ENCODE measurements at places on chromosomes 1 and 21.

- DNase-seq = no peak
Observed at GRCh38 chr21:45001134-45002095, 61.6 kb downstream of the SLX9 start.

DNA sequence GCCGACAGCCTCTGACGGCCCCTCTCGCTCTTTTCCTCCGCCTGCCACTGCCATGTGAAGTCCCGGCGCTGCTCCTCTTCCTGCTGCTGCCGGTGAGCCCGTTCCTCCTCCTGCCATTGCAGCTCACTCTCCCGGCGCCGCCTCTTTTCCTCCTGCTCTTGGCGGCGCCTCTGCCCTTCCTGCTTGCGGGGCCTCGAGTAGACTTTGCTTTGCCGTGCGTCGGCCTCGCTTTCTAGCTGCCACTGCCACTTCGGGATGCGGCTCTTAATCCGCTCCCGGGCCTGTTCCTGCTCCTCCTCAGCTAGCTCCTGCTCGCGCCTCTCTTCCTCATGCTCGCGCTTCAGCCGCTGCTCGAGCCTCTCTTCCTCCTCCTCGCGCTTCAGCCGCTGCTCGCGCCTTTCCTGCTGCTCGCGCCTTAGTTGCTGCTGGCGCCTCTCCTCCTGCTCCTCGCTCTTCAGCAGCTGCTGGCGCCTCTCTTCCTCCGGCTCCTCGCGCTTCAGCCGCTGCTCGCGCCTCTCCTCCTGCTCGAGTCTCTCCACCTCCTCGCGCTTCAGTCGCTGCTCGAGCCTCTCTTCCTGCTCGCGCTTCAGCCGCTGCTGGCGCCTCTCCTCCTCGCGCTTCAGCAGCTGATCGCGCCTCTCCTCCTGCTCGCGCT, 4.3 kb downstream of the TCHH start:
- DNase-seq = peak; percentile 38

DNA sequence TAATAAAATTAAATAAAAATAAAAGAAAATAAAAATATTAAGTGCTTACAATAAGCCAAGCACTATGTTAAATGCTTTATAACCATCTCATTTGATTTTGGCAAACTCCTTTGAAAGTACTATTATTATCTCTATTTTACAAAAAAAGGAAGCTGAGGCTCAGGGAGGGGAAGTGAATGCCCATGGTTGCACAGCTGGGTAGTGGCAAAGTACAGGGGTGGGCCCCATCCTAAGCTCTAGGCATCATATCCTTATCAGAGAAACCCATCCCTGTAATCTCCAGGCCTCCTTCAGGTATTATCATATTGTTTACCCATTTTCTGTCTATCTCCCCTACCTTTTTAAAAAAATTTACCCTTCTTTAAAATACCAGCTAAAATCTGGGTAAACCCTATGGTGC, 2.3 kb upstream of the MED18 start:
- DNase-seq = no peak

GRCh38 chr1:215243345-215244054, 161.0 kb downstream of the KCNK2 start:
- no peak for DNase-seq

- peak; percentile 78 for DNase-seq
Observed at GRCh38 chr1:31715087-31715872, 11.5 kb upstream of the COL16A1 start.

DNA sequence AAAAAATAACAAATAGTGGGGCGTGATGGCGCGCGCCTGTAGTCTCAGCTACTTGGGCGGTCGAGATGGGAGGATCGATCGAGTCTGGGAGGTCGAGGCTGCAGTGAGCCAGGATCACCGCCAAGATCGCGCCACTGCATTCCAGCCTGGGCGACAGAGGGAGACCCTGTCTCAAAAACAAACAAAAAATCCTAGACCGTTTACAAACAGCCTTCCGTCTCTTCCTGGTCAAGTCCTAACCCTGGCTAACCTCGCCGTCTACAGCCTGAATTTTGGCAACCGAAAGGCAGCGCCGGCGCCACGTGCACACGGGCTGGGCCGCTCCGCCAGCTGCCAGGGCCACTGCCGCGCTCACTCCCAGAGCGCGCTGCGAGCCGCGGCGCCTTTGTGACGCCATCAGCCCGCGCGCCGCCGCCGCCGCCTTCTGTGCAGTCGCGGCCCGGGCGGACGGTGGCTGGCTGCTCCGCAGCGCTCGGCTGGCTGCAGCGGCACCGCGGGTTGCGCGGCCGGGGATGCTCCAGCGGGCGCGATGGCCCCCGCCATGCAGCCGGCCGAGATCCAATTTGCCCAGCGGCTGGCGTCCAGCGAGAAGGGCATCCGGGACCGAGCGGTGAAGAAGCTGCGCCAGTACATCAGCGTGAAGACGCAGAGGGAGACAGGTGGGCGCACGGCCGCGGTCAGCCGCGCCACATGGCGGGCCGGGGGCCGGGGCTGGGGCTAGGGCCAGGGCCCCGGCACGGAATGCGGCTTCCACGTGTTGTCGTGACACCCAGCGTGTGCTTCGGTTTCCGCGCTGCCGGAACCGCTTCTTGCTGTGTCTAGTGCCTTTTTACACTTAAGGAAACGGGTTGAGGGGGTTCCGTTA, at the start of the genes HSF2BP and RRP1B:
TSS of gene HSF2BP (minus strand) at position 353 of the 865 bp plus-strand sequence. CDS start 1,392 bp downstream, outside the sequence.
TSS of gene RRP1B (plus strand) at position 425 of the 865 bp plus-strand sequence. CDS start at position 530, 105 bp downstream.
- peak; percentile 60 for DNase-seq

- no peak for DNase-seq
Observed at GRCh38 chr1:176522310-176522845, 59.4 kb downstream of the PAPPA2 start.

- DNase-seq = no peak
Observed at GRCh38 chr1:31795801-31796621, 19.8 kb downstream of the SPOCD1 start.

- DNase-seq = no peak
Observed at GRCh38 chr21:42324896-42325295, 9.7 kb upstream of the TFF3 start.

GRCh38 chr1:12052008-12052573, 11.0 kb upstream of the TNFRSF8 start:
- DNase-seq = no peak

- DNase-seq = no peak
Observed at GRCh38 chr21:44654576-44655175, at the start of gene KRTAP12-4. Gene KRTAP12-4, minus strand, starts transcription at chr21:44654659. Its CDS starts 45 bp downstream, at chr21:44654614.

GRCh38 chr21:14482165-14482564, 64.0 kb downstream of the SAMSN1 start:
- no peak for DNase-seq

- DNase-seq = no peak
Observed at GRCh38 chr1:206490771-206491405, 16.4 kb upstream of the RASSF5 start.

DNA sequence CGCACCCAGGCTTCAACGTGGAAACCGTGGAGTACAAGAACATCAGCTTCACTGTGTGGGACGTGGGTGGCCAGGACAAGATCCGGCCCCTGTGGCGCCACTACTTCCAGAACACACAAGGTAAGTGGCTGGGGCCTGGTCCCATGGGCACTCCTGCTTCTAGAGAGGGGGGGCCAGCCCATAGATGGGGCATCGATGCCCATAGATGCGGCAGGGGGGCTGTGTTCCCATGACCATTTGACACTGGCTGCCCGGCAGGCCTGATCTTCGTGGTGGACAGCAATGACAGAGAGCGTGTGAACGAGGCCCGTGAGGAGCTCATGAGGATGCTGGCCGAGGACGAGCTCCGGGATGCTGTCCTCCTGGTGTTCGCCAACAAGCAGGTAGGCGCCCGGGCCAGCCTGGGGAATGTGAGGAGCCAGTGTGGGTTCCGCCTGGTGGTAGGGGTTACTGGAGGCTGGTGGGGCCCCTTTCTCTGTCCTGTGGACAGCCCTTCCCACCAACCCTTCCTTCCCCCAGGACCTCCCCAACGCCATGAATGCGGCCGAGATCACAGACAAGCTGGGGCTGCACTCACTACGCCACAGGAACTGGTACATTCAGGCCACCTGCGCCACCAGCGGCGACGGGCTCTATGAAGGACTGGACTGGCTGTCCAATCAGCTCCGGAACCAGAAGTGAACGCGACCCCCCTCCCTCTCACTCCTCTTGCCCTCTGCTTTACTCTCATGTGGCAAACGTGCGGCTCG, 5.6 kb downstream of the C1orf35 start:
- no peak for DNase-seq

GRCh38 chr1:108590441-108590840, 30.5 kb downstream of the EEIG2 start:
- DNase-seq = no peak

GRCh38 chr1:45299981-45300668, 26.6 kb upstream of the HPDL start:
- peak; percentile 58 for DNase-seq

DNA sequence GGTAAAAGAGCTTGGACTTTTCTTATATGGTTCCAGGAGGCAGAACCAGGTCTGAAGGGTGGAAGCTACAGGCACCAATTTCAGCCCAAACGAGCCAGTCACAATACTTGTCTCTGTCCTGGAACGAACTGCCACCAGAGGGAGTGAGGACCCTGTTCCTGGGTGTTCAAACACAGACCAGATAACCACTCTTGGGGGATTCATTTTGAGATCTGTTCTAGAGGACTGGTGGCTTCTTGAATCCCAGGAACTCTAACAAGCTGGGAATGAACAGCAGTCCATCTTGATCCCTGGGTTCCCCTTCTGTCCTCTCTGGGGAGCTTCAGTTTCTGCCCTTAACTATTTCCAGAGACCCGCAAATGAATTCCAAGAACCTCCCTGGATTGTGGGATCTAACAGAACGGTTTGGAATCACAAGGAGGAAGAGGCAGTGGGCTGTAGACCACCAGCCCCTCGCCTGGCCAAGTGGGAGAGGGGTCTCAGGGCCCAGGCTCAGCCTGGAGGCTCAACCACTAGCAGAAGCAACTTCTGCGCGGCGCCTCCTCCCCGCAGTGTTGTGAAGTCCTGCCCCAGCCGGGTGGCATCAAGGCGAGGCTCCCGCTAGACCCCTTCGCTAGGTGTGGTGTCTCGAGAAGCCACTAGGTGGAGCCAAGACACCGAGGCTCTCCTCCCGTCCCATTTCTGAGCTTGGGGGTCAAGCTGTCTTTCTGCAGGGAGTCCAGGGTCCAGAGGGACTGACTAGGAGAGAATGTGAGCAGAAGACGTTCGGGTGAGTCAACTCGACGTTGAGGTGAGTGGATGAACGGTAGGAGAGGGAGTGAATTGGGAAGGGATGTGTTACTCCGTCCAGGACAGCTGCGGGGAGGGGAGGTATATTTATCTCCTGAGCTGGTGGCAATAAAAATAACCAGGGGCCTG, 12.1 kb upstream of the NES start:
- DNase-seq = peak; percentile 66

DNA sequence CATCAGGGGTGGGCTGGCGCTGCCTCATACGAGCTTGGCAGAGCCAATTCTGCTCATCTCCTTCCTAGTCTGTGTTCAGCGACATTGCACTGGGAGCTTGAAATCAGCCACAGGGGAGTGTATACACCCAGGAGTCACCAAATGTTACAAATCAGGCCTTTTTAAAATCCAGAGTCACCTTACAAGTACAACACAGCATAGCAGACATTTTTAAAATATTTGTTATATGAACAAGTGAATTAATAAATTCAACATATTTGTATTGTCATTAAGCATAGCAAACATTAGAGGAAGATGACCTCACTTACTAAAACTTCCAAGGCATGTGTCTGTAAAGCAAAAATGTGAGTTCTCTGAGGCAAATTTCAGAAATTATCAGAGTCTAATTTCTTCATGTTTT, 210.0 kb downstream of the HLX start:
- no peak for DNase-seq

- DNase-seq = no peak
Observed at GRCh38 chr21:39980241-39980820, 113.1 kb downstream of the PCP4 start.

DNA sequence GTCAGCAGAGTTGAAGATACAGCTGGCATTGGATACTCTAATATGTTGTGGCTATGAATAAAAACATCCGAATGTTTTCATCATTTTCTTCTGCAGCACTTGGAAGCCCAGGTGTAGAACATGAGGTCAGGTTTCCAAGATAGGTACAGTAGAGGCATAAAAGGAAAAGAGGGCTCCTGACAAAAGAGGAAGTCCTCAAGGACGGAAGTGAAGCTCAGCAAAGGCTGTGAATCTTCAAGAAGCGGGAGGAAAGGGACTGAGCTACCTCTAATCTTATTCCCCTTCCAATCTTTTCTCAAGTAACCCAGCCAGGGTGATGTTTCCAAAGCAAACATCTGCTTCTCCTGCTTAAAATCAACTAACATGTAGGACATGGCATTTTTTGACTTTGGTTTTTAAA, 4.4 kb upstream of the PIK3C2B start:
- DNase-seq = no peak

DNA sequence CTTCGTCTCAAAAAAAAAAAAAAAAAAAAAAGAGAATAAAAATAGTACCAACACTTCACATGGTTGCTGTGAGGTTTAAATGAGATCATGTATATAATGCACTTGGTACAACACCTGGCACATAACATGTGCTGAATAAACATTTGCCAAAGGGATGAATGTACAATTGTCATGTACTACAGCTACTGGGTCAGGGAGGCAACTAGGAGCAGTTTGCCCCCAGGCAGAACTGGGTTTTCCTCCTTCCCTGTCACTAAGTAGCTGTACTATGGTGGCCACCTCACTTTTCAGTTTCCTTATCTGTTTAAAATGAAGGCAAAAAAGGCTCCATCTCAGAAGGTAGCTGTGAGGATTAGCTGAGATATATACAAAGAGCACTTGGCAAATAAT, 11.5 kb downstream of the AK2 start:
- DNase-seq = no peak

Data from NCI-H748 treated with DMSO at 0.1 percent for 48 hours (cell line).